ENCODE measurements at places on chromosomes 5 and 9.

- DNase-seq = no peak
Measured at GRCh38 chr5:112270299-112271293, 148.5 kb downstream of the EPB41L4A start.

DNA sequence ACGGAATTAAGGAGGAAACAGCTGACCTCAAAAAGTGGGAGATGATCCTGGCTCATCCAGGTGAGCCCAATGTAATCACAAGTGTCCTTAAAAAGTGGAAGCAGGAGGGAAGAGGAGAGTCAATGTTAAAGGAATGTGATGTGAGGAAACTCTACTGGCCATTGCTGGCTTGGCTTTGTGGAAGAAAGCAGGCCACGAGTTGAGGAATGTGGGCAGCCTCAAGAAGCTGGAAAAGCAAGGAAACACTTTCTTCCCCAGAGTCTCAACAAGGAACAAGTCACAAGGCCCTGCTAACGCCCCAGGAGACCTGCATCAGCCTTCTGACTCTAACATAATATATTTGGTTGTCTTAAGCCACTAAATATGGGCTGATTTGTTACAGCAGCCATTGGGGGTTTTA is 252.8 kb downstream of the PSAT1 start:
- DNase-seq = no peak

DNA sequence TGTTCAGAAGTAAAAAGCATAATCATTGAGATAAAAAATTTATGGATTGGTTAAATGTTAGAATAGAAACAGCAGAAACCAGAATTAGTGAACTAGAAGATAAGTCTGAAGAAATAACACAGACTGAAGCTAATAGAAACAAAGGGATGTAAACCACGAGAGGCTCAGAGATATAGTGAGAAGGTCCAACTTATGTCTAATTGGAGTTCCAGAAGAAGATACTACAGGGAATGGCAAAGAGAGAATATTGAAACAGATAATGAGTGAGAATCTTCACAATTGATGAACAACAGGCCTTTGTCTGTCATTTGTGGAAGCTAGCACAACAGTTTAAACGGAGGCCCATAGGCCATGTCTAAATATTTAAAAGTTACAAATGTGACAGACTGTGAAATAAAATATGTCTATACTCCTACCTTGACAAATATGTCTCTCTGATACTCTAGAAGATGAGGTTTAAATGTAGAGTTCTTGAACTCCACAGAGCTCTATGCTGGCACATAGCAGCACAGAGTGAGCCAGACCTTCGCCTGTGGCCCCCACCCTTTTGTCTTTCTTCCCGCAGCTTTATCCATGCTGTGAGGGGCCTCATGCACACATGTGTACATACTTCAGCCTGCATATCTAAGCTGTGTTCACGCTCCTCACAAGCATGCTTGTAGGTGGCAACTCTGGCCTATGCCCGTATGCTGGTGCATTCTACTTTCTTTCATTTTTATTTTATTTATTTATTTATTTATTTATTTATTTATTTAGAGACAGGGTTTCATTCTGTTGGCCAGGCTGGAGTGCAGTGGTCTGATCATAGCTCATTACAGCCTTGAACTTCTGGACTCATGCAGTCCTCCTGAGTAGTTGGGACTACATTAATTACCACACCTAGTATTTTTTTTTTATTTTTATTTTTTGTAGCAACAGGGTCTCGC is 45.0 kb upstream of the ABL1 start:
- DNase-seq = no peak

GRCh38 chr5:45643056-45643455 is 53.1 kb downstream of the HCN1 start:
- DNase-seq = no peak

DNA sequence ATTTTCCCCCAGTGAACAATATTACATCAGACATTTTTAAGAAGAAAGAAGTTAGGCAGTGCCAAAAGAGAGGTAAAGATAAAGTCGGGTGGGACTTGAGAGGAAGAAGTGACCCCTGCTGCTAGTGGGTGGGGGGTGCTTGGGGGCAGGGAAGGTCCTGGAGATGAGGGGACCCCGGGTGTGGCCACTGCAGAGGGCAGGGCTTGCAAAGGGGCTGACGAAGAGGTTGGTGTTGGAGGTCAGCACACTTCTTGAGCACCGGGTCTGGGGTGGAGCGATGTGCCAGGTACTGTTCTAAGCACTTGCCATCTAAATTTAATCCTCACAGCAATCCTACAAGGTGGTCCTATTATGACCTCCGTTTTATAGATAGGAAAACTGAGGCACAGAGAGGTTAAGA is 62.0 kb downstream of the AMBP start:
- no peak for DNase-seq

GRCh38 chr9:68418259-68418845 is 61.9 kb downstream of the PGM5 start:
- no peak for DNase-seq

- DNase-seq = no peak
Measured at GRCh38 chr9:638152-638551, 203.3 kb upstream of the DMRT1 start.

- no peak for DNase-seq
Measured at GRCh38 chr5:59538750-59539121, 354.8 kb downstream of the PDE4D start.

DNA sequence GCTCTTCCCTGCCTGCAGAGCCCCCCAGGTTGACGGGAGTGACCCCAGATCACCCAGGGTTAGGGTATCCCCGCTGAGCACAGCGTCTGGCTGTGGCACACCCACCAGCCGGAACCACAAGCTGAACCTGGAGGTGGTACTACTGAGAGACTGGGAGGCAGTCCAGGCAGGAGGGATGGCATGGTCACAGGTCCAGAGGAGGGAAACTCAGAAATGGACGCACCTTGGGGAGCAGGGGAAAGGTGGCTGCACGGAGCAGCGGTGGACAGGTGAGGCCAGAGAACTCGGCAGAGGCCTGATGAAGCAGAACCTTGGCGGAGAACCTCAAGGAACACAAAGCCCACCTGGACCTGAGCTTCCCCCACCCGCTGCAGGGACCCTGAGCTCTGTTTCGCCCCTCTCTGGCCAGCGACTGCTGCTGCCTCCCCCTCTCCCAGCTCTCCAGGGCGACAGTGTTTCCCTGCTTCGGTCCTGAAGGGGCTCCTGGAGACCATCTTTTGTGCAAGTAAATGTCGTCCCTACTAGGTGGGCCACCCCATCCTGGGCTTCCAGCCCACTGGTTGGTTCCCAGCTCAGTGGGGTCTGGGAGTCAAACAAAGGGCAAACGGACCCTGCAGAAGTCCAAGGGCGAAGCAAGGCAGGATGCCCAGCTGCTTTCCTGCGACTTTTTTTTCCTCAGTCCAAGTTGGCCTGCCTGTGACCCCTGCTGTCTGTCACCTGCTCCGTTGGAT is 845 bp downstream of the ADGRD2 start:
- no peak for DNase-seq

- no peak for DNase-seq
Measured at GRCh38 chr5:34550247-34550646, 105.9 kb upstream of the RAI14 start.

- DNase-seq = no peak
Measured at GRCh38 chr9:77996696-77997095, 34.9 kb downstream of the GNAQ start.

GRCh38 chr5:159444441-159445082 is 114.3 kb upstream of the IL12B start:
- peak; percentile 55 for DNase-seq

GRCh38 chr5:107367480-107367879 is 303.3 kb downstream of the EFNA5 start:
- no peak for DNase-seq

DNA sequence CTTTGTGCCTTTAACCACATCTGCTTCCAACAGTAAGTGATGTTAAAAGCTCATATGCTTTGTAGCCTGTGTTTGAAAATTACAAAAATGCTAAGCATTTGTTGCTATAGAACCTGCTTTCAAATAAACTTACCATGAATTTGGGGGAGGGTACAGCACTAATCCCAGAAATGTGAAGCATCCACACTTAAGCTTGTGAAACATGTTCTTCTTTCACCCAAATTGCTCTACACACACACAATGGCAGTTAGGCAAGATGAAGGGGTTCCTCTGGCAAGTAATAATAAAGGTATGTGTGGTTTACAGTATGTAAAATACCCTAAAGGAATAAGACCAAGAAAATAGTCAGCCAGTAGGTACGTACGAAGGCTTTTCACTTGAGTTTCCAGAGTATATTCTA is 165.6 kb downstream of the SMARCA2 start:
- DNase-seq = no peak

DNA sequence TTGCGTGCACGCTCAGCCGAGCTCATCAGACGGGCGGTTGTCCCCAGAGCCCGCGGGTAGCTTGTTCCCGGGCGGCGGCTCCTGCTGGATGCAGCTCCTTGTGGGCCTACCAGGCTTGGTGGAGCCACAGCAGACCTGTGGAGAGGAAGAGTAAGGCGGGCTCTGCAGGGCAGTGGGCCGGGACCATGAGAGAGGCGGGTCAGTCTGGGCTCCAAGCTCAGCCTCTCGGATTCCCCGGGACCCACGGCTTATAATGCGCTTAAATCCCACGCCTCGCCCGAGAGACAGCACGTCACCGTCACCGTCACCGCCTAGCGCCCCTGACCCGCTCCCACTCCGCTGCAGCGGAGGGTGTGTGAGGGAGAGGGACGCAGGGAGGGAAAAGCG is 1.9 kb upstream of the ANKRD18A start:
- DNase-seq = no peak

GRCh38 chr5:56961746-56962145 is 9.8 kb upstream of the MIER3 start:
- DNase-seq = no peak

DNA sequence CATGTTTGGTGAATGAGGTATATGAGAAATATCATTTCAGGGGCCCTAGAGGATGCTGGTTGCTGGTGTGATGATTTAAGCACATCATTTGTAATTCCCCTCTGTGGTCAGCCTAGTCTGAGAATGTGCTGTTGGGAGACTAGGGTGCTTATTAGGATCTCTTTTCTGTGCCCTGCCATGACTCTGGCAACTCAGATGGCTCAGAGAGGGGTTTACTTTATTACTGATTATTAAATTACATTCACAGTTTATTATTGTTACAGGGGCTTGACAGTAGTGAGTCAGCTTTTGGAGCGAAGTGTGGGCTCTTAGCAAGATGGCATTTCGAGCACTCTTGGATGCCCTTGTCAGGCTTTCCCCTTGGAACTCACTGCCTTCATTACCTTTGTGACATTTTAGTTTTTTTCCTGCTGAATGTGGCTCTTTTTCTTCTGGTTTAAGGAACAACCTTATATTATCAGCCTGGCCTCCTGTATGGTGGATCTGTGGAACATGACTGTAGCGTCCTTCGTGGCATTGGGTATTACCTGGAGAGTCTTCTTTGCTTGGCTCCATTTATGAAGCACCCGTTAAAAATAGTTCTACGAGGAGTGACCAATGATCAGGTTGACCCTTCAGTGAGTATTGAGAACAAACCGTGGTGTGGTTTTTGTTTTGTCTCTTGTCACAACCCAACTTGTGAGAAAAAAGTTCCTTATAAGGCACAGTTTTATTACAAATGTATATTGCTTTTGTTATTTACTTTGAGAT is 33.8 kb downstream of the RCL1 start:
- no peak for DNase-seq

DNA sequence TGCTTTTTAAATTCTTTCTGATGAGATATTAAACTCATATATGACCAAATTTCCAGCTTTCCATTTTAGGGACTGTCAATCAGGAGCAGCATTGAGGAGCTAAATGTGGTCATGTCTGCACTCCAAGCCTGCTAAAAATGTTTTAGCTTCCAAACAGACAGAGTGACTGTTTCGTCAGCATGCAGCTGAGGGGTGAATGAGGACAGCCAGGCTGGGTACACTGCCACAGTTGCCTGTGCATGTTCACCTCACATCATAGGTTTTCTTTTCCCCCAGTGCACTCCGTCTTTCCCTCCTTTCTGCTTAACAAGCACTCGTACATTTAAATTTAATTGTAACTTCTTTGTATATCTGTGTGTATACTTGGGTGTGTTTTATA is 138.1 kb downstream of the ARRDC3 start:
- no peak for DNase-seq

Measured in hippocampal formation (tissue), 2 donors.